ENCODE measurements at places on chromosomes 12 and 14. TPM values are rescaled to one million over a fixed set of nuclear protein-coding genes. Genes with fewer than 3 reads are reported as not detected.

DNA sequence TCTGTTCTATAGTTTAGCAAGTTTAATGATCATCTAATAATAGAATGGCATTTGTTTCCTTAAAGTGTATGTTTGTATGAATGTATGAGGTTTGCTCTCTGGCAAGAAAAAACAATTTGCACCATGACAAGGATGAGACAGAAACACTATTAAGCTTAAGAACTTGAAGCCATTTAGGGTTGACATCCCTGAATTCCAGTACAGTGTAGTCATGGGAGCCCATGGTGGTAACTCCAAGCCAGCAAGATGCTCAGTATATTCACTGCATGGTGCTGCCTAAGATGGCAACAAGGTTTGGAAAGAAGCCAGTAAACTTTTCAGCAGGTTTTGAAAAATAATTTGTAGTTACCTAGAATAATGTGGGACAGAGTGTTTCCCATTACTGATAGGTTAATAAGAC, 158.6 kb downstream of the PRIMA1 start:
- DNase-seq = no peak

The DNAAF2 gene
- 9.4 TPM for total RNA-seq

The IGF1 gene
- 0.39 TPM for total RNA-seq

DNA sequence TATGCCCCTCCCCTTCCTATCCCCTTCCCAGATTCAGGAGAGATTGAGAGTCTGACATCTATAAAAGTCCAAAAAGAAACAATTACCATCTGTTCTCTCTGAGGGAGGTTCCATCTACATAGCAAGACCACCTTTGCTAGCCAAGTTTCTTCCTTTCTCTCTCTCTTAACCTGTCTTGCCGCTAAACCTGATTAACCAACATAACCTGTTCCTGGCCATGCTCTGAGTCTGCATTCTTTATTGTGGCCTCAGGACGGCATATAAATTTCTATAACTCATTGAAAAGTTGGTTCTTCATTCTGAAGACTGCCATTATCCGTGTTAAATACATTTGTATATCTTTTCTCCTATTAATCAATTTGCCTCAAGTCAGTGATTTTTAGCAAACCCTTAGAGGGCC, 594.0 kb downstream of the KCNH5 start:
- DNase-seq = no peak

GRCh38 chr12:121443193-121443870, 43.4 kb downstream of the RNF34 start:
- no peak for DNase-seq

- DNase-seq = no peak
These were observed 50.9 kb downstream of the CCDC88C start for GRCh38 chr14:91366749-91367148.

- DNase-seq = no peak
These were observed 32.7 kb downstream of the CACNA2D4 start for GRCh38 chr12:1885599-1886245.

- DNase-seq = no peak
These were observed 23.0 kb upstream of the BATF start for GRCh38 chr14:75499084-75499875.

The PRPH gene
- 1.5 TPM for total RNA-seq

Measured in glomerular endothelial cell (primary cell).